ENCODE measurements at places on chromosomes 1 and 21. TPM values are rescaled to one million over a fixed set of nuclear protein-coding genes. Genes with fewer than 3 reads are reported as not detected.

Gene F13B
- total RNA-seq = not detected

Gene SMPDL3B
- total RNA-seq = 0.21 TPM

DNA sequence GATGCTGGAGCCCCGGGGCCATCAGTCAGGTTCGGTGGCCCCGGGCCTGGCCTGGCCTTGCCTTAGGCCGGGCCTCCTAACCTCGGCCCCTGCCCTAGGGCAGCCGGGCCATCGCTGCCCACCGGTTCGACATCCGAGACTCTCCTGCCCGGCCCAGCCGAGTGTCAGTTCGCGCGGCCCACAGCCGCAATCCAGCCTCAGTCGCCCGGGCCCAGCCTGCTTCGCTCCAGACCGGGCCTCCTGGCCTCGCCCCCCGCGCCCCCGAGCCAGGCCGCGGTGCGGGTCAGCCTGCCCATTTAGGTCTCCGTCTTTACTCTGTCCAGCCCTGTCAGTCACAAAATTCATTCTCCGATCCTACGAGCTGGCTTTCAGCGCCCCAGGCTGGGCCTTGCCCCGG lies 777 bp downstream of the LRRC41 start:
- no peak for DNase-seq
- peak overlapping the region; percentile 86 for H3K4me3 ChIP-seq
- peaks cover 52% of the 10 kb centered on the region for H3K4me1 ChIP-seq

Gene TMEM82
- total RNA-seq = not detected

Gene OR2T2
- not detected for total RNA-seq

DNA sequence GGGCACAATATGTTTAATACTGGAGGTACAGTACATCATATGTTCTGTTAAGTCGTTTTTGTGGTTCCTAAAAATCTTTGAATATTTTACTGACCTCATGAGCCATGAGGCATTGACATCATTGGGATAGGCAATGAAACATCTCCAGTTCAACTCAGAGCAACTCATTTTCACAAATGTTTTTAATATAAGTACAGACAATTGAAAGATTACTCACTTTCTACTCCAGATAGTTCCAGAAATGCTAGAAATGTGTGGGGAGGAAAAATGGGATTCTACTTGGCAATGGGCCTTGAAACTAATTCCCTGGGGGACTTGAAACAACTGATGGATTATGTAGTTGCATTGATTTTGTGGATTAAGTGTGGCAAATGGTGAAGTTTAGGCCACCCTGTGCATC lies 7.2 kb upstream of the C8B start:
- H3K27me3 ChIP-seq = peaks cover 11% of the 10 kb centered on the region
- H3K27ac ChIP-seq = no peak overlapping the region
- H3K4me1 ChIP-seq = no peaks in the 10 kb centered on the region
- no peak for DNase-seq
- no peaks in the 10 kb centered on the region for H3K36me3 ChIP-seq

- peaks cover 15% of the 10 kb centered on the region for H3K4me1 ChIP-seq
- H3K27ac ChIP-seq = no peak overlapping the region
- DNase-seq = no peak
- H3K27me3 ChIP-seq = no peaks in the 10 kb centered on the region
- H3K36me3 ChIP-seq = peaks cover 5% of the 10 kb centered on the region
Observed at GRCh38 chr1:245317217-245317616, 162.4 kb downstream of the KIF26B start.

Gene KLHDC7A
- not detected for total RNA-seq

Gene ISG15
- 42.2 TPM for total RNA-seq

Gene MYCL
- total RNA-seq = 0.62 TPM

GRCh38 chr21:18715606-18716005 lies 312.0 kb upstream of the TMPRSS15 start:
- H3K27ac ChIP-seq = no peak overlapping the region
- no peak for DNase-seq
- H3K4me1 ChIP-seq = no peaks in the 10 kb centered on the region
- H3K36me3 ChIP-seq = peaks cover 1% of the 10 kb centered on the region
- no peaks in the 10 kb centered on the region for H3K27me3 ChIP-seq

DNA sequence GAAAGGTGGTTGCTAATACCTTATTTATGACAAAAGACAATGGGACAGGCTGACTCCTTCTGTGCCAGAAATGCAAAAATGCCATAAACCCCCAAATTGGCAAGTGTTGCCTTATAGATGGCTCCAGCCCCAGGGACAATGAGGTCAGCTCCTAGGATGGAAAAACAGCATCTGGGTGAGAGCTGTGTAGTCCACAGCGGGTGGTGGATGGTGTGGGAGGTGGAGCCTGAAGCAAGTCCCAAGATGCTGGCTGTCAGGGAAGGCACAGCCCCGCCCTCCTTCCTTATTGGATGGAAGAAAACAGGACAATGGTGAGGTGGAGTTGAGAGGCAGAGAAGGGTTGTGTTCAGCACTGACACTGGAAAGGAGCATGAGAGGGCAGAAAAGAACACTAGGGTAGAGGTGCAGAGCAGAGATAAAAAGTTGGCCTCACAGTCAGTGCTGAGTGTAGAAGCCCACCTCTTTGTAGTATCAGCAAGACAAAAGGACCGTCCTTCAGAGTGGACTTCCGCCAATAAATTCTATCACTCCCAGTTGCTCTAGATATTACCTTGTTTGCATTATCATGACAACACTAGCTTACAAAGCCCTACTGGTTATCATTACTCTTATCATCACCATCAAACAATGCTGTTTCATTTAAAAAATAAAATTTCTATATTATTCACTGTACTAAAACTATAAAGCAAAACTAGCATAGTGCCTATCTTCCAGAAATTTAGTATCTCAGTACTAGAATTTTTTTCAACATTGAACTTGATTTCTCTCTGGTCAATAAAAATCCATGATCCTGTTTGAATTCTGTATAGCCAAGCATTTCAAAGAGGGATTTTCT lies 3.7 kb upstream of the SDE2 start:
- DNase-seq = no peak
- H3K4me1 ChIP-seq = peaks cover 27% of the 10 kb centered on the region
- peaks cover 1% of the 10 kb centered on the region for H3K36me3 ChIP-seq
- no peak overlapping the region for H3K4me3 ChIP-seq
- no peak overlapping the region for H3K27ac ChIP-seq
- no peaks in the 10 kb centered on the region for H3K27me3 ChIP-seq

Gene RBM11
- total RNA-seq = not detected

Gene SIM2
- 0.60 TPM for total RNA-seq

Gene C1orf141
- total RNA-seq = not detected

DNA sequence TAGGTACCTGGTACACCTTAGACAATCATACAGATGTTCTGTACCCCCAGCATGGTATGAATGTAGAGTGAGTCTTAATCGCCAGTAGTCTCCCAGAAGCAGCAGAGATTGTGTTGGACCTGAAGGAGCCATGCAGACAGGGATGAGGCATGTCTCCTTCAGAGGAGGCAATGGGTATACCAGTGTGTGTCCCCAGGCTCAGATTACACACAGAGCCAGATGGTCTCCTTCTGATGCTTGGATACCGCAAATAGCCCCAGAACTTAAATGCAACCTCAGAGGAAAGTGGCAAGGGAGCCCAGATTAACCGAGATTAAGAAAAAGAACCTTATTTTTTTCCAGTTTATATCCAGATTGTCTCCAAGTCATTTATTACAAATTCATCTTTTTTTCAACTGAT lies 96.8 kb upstream of the C21orf91 start:
- H3K4me1 ChIP-seq = no peaks in the 10 kb centered on the region
- H3K4me3 ChIP-seq = no peak overlapping the region
- no peak overlapping the region for H3K27ac ChIP-seq
- DNase-seq = no peak

GRCh38 chr1:162383516-162383915 lies 2.0 kb downstream of the C1orf226 start:
- no peaks in the 10 kb centered on the region for H3K27me3 ChIP-seq
- H3K36me3 ChIP-seq = peaks cover 9% of the 10 kb centered on the region
- no peak for DNase-seq
- H3K27ac ChIP-seq = no peak overlapping the region
- H3K4me3 ChIP-seq = no peak overlapping the region
- no peaks in the 10 kb centered on the region for H3K4me1 ChIP-seq

Gene RNU1-2
- 1,620 TPM for total RNA-seq

DNA sequence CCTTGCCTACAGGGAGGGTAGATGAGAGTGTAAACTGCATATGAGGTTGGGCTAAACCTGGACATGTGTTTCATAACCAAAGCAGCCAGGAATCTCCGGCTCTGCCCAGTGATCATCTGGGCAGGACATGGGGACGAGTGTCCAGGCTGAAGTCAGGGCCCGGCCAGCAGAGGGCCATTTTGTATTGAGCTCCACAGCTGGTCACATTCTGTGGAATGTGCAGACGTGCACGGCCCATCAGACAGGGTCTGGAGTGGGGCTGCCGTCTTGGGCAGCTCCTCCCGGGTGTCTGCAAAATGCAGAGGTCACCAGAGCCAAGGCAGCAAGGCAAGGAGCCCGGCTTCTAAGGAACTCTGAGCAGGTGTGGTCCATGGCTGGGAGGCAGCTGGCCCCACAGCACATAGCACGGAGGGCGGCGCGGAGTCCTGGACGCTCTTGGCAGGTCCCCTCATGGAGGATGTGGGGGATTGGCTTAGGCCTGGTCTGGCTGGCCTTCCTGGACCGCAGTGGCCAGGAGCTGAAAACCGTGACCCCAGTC lies 6.2 kb downstream of the LRRC3 start:
- no peak overlapping the region for H3K27ac ChIP-seq
- no peak for DNase-seq
- H3K4me3 ChIP-seq = no peak overlapping the region
- no peaks in the 10 kb centered on the region for H3K27me3 ChIP-seq
- peaks cover 5% of the 10 kb centered on the region for H3K36me3 ChIP-seq

Gene WNT4
- 0.08 TPM for total RNA-seq

Gene STUM
- not detected for total RNA-seq

- no peak overlapping the region for H3K27ac ChIP-seq
- no peak for DNase-seq
Observed at GRCh38 chr1:169044296-169044695, 62.2 kb upstream of the ATP1B1 start.

Gene SIKE1
- total RNA-seq = 60.0 TPM

DNA sequence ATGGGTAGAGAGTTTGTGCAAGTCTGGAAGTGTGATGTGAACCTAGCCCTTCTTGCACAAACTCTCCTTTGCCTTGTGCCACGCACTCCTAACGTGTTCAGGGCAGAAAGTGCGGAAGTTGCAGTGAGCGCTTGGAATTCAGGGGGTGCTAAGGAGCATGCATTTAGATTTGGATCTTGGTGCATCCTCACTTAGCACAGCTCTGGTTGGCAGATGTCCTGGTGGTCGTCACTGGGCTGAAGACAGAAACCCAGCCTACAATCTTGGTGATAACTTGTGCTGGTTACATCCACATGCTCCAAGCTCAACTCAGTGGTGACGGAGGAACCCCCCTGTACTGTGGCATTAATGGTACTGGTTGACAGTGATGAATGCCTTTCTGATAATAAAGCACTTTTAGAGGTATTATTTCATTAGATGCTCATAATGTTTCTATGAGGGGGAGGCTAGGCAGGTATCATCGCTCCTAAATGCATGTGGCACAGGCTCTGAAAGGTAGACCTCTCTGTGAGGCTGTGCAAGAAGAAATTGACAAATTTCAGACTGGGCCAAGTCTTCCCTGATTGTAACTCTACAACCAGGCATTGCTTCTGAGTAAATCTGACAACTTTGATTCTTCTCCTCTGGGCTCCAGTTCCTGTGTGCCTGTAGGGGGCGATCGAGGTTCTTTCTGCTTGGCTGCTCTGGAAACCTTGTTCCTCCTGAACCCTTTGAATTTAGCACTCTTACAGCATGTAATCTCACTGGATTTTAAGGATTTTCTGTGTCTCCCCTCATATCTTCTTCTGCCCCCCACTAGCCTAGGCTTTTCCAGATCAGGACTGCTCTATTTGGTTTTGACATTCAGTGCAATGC lies 40.6 kb downstream of the MAPKAPK2 start:
- H3K36me3 ChIP-seq = peaks cover 2% of the 10 kb centered on the region
- H3K4me1 ChIP-seq = peaks cover 30% of the 10 kb centered on the region
- no peak overlapping the region for H3K27ac ChIP-seq
- DNase-seq = no peak

GRCh38 chr1:240237305-240237721 lies 145.6 kb downstream of the FMN2 start:
- H3K27ac ChIP-seq = no peak overlapping the region
- no peak for DNase-seq
- H3K4me3 ChIP-seq = no peak overlapping the region
- H3K4me1 ChIP-seq = peaks cover 34% of the 10 kb centered on the region
- H3K36me3 ChIP-seq = no peaks in the 10 kb centered on the region
- no peaks in the 10 kb centered on the region for H3K27me3 ChIP-seq

DNA sequence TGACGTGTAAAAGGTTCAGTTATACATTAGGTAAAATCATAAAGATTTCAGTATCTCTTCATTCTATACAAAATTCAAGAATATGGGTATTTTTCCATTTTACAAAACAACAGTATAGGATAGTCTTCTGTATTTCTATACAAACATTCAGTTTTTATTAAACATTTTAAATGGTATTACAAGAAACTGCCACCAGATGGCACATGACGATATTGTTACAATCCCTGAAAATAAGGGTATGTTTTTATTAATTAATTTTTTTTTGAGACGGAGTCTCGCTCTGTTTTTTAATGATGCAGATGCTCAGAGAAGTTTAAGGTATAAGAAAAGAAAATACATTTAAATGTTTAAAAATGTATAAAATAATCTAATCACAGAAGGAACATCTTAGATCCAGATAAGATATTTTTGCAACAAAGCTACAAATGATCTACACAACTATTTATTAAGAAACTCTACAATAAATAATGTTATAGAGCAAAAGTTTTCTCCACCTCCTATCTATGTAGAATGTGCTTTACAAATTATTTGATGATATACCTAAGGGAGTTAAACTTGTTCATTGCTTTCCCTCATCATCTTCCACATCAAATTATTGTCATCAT lies 23.5 kb upstream of the RSBN1 start:
- no peak overlapping the region for H3K27ac ChIP-seq
- DNase-seq = no peak
- H3K27me3 ChIP-seq = peaks cover 3% of the 10 kb centered on the region
- H3K4me1 ChIP-seq = no peaks in the 10 kb centered on the region

DNA sequence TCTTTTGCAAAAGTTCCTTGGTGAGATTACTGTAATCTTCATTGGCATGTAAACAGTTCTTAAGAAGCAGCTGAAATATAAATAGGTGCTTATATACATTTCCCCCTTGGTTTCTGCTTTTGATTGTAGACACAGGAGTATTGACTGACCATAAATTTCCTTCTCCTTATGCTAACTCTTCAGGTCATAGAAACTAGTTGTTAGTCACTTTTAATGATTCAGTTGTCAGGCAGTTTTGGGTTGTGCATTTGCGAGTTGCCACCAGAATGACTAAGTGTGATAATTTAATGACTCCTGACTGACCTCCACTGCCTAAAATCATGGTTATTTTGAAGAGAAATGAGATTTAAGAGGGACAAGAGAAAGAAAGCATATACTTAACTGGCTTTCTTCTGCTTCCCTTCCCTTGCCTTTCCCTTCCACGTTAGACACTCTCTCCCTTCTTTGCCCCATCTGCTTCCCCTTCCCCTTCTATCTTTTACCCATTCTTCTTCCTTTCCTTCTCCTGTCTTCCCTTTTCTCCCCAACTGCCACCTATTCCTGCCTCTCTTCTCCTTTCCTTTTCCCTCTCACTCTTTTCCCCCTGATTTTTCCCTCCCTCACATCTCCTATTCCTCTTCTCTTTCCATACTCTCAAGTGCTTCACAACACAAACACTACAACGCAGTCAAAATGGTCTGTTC lies 12.3 kb downstream of the ZMPSTE24 start:
- no peaks in the 10 kb centered on the region for H3K27me3 ChIP-seq
- peak overlapping the region; percentile 79 for H3K27ac ChIP-seq
- no peak for DNase-seq
- H3K4me1 ChIP-seq = peaks cover 26% of the 10 kb centered on the region

Gene TAS1R1
- not detected for total RNA-seq

Gene CAPN9
- total RNA-seq = not detected

Gene PRDM16
- 19.0 TPM for total RNA-seq
